NCI-H1436 (cell line): ENCODE measurements at places on chromosomes 5 and 9.

DNA sequence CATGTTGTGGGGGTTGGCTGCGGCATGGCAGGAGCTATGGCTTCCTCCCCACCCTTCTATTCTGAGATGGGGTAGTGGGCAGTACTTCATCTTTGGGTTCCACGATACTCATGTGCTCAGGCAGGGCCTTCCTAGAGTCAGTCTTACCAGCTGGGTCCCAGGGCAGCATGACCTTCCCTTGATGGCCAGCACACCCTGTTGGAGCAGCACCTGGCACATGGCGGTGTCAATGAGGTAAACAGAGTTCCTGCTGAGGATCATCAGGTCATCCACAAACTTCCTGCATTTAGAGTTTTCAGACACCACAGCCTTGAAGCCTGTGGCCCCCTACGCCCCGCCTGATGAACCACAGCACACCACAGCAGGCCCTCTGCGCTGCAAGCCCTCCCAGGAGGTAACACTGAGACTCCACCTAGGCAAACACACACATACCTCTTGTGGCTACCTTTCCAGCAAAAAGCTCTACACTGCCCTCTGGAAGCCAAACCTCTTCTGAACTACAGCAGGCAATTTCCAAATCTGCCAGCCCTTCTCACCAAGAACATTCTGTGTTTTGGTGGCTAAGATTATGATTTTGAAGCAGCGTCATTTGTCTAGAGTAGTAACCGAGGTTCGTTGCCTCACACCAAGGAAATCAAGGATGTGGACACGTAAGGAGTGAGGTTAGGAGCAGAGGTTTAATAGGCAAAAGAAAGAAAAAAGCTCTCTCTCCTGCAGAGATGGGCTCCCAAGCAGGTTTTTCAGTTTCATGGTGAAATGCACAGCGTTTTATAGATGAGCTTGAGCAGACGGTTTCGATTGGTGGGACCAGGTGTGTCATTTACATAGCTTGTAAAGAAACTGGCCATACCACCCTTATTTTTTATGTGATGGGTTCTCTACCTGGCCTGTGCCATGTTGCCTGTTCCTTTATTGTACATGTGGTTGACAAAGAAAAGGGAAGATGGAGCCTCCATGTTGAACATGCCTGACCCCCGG, 20.3 kb upstream of the TMEM174 start:
- no peak for DNase-seq

DNA sequence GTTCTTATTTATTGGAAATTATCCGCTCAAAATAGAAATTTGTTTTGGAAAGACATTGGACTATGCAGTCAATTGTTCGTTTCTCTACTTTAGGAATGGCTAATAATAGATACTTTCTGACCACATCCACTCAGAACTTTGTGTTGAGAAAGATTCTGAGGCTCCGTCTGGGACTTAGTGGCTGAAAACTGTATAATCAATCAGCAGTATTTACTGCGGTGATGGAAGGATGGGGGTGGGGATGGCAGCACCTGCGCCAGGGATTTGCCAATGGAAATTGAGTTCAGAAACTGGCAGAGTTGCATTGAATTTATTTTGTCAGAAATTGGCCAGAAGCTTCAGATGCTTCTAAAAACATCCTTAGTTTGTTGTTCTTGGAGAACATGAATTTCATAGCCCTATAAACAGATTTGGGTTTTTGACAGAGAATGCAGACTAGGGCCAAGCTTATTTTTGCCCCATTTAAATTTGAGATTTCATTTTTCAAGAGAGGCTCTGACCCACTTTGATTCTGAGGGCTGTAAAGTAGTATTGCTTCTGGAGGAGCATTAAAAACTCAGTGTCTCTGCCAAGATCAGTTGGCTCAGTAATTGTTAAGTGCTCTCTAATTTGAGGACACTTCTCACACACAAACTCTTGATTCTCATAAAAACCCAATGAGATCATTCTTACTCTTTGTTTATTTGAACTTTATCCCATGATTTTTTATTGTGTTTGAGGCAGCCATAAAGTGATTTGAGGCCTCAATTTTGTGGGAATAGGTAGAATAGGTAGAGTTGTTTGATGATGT, 215.1 kb downstream of the CD180 start:
- DNase-seq = peak; percentile 4

GRCh38 chr5:170880084-170880483, 18.3 kb downstream of the RANBP17 start:
- DNase-seq = no peak

DNA sequence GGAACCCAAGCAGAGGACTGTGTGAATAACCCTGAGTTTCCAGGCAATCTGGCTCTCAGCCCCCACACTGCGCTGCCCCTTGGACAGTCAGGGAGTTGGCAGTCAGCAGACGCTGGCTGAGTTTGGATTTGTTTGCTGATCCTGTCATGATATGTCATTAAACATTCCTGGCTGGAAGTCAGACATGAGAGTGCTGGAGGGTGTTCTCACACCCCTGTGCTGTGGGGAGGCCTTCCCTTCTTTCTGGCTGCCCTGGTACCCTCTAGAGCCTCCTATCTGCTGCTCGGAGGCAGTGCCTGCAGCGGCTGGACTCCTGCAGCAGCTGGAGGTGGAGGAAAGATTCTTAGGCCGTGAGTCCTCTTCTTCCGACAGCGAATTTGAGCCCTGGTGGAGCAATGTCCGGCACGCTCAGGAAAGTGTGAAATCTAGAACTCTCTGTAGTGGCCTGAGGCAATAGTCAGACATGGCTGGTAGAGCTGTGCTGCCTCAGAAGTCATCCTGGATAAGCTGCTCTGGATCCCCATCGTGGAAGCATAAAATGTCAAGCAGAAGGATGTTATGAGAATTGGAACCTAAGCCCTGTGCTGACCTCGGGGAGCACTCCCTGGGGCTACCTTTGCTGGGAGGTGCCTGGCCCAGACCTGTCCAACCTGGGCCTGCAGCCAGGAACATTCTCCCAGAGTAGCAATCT, 72.0 kb downstream of the PDE8B start:
- DNase-seq = no peak

GRCh38 chr5:155959082-155959481, 367.9 kb upstream of the SGCD start:
- no peak for DNase-seq

- peak; percentile 71 for DNase-seq
Measured at GRCh38 chr9:35790385-35791296, 750 bp upstream of the NPR2 start.

- no peak for DNase-seq
Measured at GRCh38 chr9:102911185-102911584, 83.9 kb upstream of the CYLC2 start.

DNA sequence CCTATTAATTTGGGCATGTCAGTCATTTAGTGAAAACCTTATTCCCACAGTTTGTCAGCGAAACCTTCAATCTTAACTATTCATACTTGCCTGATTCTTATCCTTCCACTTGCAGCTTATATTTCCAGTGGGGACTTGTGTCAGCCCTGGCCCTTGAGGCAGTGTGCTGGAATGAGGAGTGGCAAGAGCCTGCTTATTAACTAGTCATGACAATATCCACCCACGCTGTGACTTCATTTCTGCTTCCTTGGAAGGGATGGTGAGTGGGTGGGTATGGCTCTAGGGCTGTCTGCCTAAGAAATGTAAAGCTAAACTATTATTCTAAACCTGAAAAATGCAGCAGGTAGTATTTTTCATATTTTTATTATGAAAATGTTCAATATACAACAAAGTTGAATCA, 34.0 kb upstream of the LURAP1L start:
- DNase-seq = no peak

- DNase-seq = no peak
Measured at GRCh38 chr5:76294573-76294972, 108.5 kb upstream of the IQGAP2 start.

DNA sequence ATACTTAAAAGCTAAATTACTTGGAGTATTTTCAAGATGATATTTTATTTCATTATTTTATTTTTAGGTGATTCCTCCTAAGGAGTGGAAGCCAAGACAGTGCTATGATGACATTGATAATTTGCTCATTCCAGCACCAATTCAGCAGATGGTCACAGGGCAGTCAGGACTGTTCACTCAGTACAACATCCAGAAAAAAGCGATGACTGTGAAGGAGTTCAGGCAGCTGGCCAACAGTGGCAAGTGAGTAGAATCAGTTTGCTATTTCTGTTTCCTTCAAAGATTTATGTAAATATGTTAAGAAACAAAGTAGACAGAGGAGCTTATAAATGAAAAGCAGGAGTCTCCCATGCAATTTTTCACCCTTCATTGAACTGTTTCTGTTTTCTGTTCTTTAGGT, 47.8 kb downstream of the KDM4C start:
- DNase-seq = no peak

GRCh38 chr5:177087398-177088005, 787 bp downstream of the FGFR4 start:
- DNase-seq = no peak

- no peak for DNase-seq
Measured at GRCh38 chr5:136082390-136083193, 50.1 kb upstream of the SMAD5 start.

GRCh38 chr5:172830275-172830799, 3.7 kb upstream of the ERGIC1 start:
- DNase-seq = no peak

GRCh38 chr5:169910393-169910792, 69.9 kb downstream of the INSYN2B start:
- DNase-seq = no peak

- no peak for DNase-seq
Measured at GRCh38 chr5:51072937-51073336, 310.3 kb upstream of the ISL1 start.

- DNase-seq = peak; percentile 85
Measured at GRCh38 chr9:16729651-16730050, 140.8 kb downstream of the BNC2 start.

GRCh38 chr5:96049398-96050272, 88.0 kb upstream of the ELL2 start:
- no peak for DNase-seq

DNA sequence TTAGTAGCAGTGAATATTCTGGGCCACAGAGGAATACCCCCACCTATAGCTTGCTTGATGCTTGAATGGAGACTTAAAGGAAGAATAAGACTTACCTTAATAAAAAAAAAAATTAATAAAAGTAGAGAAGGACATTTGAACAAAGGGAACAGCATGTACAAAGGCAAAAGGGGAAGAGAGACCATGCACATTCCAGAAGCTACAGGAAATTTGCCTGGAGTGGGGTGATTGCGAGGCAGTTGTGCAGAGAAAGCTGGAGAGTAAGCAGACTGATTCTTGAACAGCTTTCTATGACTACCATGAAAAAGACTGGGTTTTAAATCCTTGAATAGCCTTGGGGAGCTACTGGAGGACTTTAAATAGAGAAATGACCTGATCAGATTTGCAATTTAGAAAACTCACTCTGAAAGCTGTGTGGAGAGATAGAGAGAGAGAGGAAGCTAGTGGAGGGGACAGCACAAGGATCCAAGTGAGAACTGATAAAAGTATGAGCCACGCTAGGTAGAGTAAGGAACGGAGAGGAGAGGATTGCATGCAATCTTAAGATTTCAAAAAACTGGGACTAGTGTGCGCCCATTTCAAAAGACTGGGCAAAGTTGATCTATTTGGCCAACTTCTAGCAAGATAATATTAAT, 12.5 kb upstream of the SSBP2 start:
- no peak for DNase-seq

- DNase-seq = no peak
Measured at GRCh38 chr5:760363-761058, 24.0 kb downstream of the ZDHHC11B start.

GRCh38 chr5:79488775-79489174, 25.2 kb downstream of the HOMER1 start:
- DNase-seq = no peak

- no peak for DNase-seq
Measured at GRCh38 chr5:143652108-143652700, 159.8 kb upstream of the HMHB1 start.

- no peak for DNase-seq
Measured at GRCh38 chr9:95027914-95028852, 289.3 kb downstream of the FANCC start.

DNA sequence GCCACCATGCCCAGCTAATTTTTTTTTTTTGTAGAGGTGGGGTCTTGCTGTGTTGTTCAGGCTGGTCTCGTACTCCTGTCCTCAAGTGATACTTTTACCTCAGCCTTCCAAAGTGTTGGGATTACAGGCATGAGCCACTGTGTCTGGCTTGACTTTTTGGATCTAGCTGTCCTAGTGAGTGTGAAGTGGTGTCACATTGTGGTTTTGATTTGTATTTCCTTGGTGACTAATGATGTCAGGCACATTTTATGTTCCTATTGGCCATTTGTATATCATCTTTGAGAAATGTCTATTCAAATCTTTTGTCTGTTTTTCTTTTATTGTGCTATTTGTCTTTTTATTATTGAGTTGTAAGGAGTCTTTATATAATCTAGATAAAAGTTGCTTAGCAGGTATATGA, 53.5 kb upstream of the MCCC2 start:
- no peak for DNase-seq

- DNase-seq = no peak
Measured at GRCh38 chr9:126925876-126926275, 11.3 kb downstream of the RALGPS1 start.

DNA sequence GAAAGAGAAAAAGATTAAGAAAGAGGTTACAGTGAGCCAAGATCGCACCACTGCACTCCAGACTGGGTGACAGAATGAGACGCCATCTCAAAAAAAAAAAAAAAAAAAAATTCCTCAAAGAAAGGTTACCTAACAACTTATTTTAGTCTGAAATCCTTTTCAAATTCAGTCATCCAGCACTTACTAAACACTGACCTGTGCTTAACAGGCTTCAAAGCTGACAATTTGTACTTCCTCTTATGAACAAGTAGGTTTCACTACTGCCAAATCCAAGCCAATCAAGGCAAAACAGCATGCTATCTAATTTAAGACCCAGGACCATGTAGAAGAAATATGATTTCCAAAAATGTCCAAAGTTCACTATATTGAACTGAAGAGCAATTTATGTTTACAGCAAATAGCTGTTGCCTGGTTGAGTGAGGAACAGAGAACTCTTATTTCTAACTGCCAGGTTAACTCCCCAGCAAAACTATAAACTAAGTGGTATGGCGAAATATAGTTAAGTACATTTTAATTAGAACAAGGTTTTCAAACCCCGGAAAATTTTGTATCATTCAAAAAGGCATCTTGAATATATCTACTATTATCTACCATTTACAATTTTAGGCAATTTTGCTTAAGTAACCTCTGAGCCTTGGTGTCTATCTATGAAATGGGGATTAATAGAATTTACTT, 13.4 kb downstream of the PWWP2A start:
- no peak for DNase-seq

- no peak for DNase-seq
Measured at GRCh38 chr5:73387149-73387591, 61.4 kb downstream of the FOXD1 start.

- no peak for DNase-seq
Measured at GRCh38 chr9:115106642-115107041, 11.3 kb downstream of the TNC start.

GRCh38 chr9:108033976-108034964, 544.7 kb upstream of the KLF4 start:
- no peak for DNase-seq

GRCh38 chr5:104312481-104312880, 749.9 kb upstream of the NUDT12 start:
- DNase-seq = no peak

- DNase-seq = no peak
Measured at GRCh38 chr9:14391620-14392019, 77.7 kb upstream of the NFIB start.

- no peak for DNase-seq
Measured at GRCh38 chr5:64144425-64145215, 21.0 kb upstream of the RNF180 start.

- no peak for DNase-seq
Measured at GRCh38 chr5:31661257-31661656, 22.3 kb downstream of the PDZD2 start.
